ENCODE measurements at places on chromosomes 5 and 9.

- no peak for DNase-seq
These were observed 30.2 kb downstream of the GOLGA2 start for GRCh38 chr9:128245421-128246151.

DNA sequence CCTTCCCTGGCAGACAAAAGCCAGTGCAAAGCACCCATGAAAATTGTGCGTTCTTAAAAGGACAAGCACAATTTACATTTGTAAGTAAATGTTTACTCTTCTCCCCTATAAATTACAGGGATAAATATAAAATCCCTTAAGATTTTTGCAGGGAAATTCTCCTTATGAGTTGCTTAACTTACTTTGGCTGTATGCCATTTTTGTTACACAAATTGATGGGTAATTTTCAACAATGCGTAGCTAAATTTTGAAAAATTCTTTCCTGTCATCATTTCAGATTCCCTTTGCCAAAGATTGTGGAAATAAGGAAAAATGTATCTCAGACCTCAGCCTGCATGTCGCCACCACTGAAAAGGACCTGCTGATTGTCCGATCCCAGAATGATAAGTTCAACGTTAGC lies 64.2 kb upstream of the ITGA2 start:
- no peak for DNase-seq

GRCh38 chr5:36334315-36334714 lies 32.6 kb upstream of the RANBP3L start:
- no peak for DNase-seq

DNA sequence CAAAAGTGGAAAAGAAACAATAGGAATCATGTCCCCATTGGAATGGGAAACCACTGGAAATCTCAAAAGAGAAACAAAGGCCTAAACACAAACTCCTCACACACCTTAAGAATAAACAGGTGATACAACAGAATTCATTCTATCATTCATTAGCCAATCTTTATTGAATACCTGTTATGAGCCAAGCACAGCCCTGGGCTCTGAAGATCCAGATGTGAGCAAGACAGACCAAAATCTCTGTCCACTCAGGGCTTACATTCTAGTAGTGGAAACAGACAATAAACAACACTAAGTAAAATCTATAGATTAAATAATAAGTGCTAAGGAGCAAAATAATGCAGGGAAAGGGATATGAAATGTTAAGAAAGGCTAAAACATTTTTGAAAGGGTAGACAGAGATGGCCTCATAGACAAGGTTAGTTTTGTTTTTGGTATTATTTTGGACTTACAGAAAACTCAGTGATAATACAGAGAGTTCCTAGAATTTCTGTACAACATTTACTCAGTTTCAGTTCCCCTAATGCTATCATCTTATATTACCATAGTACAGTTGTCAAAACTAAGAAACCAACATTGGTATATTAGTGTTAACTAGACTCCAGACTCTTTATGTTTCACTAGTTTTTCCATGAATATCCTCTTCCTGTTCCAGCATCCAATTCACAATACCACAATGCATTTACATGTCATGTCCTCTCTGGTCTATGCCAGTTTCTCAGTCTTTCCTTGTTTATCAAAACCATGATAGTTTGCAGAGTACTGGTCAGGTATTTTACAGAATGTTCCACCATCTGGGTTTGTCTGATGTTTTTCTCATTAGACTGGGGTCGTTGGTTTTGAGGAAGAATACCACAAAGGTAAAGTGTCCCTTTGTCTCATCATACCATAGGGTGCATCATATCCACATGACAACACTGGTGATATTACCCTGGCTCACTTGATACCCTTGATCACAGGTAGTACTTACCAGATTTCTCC lies 103.7 kb downstream of the SIL1 start:
- DNase-seq = no peak

DNA sequence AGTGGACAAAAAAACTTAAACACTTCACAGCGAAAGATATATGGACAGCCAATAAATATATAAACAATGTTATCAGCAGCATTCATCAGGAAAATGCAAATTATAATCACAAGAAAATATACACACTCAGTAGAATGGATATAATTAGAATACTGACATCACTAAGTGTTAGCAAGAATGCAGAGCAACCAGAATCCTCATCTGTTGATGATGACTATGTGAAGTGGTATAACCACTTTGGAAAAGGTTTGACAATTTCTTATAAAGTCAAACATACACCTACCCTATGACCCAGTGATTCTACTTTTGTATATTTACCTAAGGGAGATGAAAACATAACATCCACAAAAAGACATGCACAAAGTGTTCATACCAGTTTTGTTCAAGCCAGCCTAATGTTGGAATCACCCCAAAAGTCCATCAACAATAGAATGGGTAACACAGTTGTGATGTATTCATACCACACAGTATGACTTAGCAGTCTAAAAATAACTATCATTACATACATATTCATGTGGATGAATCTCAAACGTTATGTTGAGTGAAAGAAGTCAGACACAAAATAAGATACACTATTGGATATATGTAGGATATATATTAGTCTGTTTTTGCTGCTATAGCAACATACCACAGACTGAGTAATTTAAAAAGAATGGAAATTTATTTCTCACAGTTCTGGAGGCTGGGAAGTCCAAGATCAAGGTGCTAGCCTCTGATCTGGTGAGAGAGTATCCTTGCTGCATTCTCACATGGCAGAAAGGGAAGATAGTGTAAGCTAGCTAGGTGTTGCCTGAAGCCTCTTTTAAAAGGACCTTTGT lies 148.8 kb upstream of the ADAMTSL1 start:
- no peak for DNase-seq

DNA sequence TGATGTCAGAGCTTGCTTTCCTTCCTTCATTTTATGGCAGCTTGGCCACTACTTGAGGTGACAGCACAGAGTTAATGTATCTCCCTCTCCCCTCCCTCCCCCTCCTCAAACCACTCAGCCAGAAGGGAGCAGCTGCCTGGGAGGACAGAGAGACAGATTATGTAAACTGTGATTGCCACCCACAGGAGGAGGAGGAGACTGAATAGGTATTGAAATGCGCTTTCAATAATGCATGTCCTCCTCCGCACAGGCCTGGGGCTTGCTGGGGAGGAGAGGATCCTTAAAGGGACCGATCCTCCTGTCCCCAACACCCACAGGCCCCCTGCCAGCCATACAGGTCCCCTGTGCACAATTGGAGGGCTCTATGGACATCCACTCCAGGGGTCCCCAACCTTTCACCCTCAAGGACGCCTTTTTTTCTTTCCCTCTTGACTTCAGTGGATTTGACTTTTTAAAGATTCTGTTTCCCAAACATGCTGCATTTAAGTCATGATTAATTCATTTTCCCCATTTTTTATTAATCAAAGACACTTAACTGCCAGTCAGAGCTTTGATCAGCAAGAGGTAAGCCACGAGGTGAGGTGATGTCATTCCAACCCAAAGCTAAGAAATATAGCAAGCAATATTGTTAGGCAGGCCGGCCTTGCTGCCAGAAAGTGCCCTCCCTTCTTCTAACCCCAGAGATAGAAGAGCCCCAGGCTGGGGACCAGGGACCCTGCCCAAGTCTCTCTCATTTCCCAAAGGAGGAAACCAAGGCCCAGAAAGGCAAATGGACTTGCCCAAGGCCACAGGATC lies 47.5 kb upstream of the CPLX2 start:
- no peak for DNase-seq

DNA sequence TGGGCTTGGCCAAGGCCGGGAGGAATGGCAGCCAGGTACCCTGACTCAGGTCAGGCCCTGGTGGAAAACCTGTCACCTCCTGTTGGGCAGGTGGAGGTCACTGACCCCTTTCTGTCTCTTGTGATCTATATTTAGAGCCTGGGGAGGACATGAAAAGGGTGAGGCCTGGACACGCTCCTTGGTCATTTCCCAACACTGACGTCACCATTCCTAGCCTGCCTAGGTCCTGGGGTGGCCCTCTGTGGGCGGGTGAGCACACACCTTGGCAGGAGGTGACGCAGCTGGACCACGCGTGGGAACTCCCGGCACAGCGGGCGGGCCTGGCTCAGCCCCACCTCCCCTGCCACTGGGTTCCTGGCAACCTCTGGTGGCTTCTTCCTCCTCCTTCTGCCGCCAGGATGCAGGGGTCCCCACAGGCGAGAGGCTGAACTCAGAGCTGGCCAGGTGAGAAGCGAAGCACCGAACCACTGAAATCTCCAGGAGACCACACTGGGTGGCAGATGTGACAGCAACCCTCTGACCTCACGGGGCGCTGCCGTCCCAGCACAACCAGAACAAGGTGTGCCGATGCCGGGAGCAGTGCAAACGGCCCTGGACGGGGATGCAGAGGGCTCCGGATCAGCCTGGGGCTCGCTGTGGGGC lies 6.4 kb upstream of the RALGDS start:
- DNase-seq = peak; percentile 89

DNA sequence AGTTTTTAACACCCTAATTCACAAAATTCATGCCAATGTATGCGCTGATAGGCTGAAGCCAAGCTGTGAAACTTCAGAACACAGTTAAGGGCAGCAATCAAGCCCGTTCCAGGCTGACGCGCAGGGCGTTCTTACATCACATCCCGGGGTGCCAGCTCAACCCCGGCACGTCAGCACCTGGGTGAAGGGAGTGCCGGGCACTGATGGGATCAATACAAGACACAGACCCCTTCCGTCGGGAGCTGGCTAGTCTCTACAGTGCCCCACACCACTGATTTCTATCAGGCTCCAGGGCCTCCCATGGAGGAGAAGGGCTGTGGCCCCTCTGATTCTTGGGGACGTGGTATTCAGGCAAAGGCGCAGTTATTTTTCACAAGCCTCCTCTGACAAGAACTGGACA lies 12.0 kb downstream of the BARHL1 start:
- no peak for DNase-seq

DNA sequence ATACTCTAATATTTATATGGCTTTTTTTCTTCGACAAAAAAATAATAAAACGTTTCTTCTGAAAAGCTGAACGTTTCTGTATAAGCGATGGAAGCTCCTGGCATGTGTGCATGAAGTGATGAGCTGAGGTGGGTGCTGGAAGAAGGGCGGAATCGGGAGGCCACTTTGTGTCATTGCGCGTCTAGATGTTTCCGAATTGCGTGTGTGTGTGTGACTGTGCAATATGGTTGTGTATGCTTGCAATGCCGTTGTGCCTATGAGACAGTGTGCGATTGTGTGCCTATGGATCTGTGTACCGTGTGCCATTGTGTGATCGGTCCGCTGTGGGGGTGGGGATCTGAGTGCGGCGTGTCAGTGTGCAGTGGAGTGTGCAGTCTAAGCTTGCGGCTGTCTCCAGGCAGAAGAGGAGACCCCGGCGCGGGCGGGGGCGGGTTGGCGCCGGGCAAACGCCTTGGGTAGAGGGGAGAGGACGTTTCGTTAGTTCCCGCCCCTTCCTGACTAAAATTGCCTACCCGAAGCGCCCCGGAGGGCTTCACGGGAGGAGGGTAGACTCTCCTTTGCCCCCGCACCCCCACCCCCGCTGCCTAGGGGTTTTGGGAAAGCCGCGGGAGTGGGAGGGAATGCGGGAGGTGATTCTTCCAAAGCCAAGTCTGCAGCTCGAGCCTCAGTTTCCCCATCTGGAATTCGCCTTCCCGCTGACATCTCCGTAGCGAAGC lies 24.2 kb downstream of the PCDHGC5 start:
- DNase-seq = peak; percentile 17

DNA sequence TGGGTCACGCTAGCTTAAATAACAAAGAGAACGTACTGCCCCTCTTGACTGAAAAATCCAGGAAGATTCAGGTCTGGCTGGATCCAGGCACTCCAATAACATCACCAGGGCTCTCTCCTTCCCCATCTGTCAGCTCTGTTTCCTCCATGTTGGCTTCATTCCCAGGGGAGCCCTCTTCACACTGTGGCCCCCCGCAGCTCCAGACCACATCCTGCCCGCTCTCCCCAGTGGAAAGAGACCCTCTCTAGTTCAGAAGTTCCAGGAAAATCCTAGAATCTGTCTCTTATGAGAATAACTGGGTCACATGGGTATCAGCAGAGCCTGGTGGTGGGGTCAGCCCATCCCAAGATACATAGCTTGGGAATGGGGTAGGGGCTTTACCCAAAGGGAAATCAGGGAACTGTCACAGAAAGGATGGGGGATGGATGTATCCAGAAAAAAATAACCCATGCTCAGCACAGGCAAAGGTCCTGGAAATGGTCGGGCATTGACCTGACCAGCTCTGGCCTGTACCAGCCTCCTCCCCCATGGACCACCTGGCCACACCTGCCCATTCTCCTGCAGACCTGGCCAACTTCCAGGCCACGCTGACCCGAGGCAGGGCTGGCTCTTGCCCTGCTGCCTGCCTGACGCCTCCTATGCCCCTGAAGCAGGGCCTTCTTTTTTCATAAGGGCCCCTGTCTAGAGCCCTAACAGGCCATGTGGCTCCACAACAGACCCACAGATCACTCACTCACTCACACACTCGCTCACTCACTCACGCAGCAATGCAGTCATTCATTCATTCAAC lies 65.9 kb downstream of the COL23A1 start:
- no peak for DNase-seq

DNA sequence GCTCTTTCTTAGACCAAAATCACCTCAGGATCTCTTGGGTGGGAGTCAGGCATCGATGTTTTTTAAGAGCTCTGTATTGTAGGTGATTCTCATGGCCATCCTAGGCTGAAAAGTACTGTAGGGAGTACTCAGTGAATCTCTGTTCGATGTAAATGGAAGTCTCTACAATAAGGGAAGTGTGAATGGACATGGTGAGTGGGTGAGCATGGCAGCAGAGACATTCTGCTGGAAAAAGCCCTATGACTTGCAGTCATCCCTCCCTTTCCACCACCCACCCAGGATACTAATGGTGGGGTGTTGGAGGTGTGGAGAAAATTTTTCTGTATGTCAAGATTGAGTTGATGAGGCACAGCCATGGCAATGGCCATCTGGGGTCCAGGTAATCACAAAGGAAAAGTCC lies 30.9 kb downstream of the ZNF366 start:
- no peak for DNase-seq

DNA sequence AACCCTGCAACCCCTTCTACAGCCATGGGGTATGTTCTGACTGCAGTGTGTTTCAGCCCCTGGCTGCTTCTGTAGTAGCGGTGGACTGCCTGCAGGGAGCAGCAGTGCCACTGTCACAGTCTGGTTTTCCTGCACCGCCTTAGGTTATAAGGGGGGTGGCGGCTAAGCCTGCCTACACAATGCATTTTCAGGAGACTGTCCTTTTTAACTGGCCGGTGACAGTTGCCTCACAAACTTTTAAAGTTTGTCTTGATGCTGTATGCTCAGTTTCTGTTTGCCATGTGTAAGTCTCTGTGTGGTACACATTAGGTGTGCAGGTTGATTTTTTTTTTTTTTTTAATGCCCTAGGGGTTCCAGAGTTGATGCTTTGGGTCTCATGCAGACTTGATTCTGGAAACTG lies 53.0 kb downstream of the NUP214 start:
- peak; percentile 81 for DNase-seq

GRCh38 chr9:123087359-123087888 lies 54.0 kb downstream of the GPR21 start:
- DNase-seq = no peak
